Anterior cingulate cortex (tissue), 58 donors: ENCODE measurements at places on chromosomes 5 and 9.

DNA sequence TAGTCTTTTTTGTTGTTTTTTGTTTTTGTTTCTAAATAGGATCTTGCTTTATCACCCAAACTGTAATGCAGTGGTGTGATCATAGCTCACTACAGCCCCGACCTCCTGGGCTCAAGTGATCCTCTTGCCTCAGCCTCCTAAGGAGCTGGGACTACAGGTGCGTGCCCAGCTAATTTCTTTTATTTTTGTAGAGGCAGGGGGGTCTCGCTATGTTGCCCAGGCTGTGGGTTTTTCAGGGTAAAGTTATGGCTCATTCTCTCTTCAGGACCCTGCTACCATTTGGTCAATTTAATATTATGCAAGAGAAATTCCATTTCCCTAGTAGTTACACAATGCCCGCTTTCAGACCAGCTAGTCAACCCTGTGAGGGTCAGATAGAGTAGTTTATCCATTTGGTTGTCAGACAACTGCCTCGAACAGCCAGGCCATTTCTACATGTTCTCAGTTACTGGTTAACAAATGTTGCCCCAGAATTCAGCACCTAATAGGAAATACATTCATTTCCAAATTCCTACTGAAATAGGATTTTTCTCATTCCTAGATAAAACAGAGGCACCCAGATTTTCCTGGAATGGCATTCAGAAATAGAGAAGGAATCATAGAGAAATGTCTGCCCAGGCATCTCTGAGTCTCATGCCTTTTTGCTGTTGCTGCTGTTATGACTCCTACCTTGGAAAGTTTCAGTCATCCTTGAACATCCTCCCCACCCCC, 6.4 kb upstream of the GLIS3 start:
- DNase-seq, result no peak

GRCh38 chr9:86925686-86926085, 21.6 kb downstream of the GAS1 start:
- no peak for DNase-seq

DNA sequence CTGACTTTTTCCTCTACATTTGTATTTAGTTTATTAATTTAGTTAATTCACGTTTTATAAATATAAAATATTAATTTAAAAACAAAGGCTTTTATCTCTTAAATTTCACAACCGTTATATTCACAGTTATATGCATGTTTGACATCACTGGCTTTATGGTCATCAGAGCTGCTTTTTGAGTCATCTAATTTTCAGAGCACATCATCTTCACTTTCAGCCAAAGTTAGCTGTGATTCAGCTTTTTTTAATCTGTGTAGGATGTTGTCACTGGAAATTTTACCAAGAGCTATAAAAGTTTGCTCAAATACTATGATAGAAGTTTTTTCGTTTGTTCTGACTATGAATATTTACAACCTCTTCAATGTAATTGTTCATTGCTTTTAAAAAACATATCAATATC, 12.4 kb downstream of the CDC37L1 start:
- DNase-seq, result no peak

DNA sequence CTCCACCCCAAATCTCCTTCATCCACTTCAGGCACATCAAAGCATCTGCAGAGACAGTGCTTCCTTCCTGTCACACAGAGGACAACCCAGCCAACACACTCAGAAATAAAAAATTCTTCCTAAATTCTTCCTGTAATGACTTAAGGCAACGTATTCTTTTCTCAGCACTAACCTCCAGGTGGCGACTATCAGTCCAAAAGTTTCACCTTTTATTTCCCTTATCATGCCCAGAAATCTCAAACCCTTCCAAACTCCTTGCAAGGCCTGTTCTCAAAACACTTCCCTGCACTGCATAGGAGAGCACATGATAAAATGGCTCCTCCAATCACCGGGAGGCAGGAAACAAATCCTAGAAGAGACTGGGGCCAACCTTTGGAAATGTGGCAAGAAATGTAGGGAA, 35.1 kb downstream of the SLIT3 start:
- no peak for DNase-seq

DNA sequence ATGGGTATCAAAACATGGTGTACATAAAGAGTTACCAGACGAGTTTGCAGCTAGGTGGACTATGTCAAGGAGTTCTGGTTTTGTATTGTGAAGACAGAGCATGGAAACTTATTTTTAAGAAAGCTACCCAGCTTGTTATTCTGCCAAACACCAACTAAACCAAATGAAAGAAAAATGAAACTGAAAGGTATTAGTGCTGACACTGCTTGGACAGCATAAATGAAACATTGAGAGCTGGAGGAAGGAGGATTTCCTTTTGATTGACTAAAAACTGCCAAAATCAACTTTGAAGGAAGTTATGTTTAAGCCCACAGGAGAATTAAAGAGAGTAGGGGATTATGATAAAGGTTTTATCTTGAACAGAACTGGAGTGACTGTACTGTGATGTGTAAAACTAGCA, 766.2 kb downstream of the PTPRD start:
- DNase-seq, result no peak

GRCh38 chr5:132823481-132824050, 6.9 kb downstream of the SHROOM1 start:
- DNase-seq, result no peak

DNA sequence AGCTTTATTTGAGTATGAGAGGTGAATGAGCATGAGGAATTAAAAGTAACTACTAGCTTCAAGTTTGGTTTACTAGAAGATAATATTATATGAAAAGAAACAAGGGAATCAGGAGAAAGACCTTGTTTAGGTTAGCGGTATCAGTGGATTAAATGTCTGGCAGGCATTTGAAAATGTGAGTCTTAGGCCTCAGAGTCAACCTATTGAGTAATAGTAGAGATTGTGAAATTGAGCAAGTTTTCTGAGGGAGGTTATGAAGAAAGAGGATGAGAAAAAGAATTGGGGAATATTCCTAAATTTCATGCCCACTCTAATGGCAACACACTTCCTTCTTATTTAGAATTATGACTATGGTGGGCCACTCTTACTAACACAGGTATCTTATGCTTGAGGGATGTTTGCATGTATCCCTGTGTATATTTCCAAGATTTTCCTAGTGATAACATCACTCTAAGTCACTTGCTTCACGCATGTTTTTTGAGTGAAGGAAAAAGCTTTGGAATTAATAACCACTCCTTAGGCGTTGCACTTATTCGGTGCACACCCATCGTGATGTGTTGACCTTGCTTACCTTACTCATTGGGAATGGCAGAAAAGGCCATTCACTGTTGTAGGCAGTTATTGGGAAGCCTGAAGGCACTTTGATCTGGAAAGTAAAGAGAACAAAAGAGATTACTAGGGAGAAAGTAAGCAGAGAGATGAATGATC, 8.2 kb upstream of the ELL2 start:
- DNase-seq, result no peak

DNA sequence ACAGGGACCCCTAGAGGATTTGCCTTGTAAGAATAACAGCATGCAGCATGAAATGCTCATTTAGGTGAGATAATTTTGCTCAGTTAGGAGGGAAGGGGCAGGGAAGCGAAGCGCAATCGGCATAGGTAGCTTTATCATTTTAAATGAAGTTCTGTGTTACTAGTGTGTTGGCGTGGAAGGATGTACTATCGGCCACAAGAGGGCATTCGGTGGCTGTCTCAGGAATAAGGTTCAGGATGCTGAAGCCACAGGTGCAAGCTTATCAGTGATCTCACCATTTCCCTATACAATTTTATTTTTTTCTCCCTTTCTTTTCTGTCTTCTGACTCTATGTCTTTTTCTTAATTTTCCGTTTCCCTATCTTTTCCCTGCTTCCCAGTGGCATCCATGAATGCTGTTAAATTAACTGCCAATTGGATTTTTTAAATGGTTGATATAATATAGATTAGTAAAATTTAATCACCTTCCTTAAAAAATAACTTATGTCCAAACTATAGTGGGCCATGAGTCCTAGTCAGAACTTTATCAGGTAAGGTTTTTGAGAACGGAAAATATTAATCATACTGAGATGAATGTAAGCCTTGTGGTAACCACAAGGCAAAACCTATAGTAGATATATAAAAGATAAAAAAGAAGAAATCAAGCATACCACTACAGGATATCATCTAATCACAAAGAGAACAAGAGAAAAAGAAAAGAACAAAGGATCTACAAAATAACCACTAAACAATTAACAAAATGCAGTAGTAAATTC, 1.2 kb upstream of the INSL6 start:
- DNase-seq, result peak; percentile 1

DNA sequence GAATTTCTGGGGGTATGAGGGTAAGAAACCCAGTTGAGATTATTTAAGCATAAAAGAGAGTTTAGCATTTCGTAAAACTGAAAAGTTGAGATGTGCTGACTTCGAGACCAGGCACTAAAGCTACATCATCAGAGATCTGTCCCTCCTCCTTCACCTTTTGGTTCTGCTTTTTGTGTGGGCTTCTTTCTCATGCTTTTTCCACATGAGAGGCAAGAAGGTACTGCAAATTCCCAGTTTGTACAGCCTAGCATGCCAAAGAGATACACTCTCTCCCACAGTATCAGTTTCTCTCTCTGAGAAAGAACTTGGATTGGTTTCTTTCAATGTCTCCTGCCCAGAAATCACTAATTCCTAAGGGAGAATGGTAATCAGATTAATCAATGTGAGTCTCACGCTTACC, 584.7 kb downstream of the SEMA5A start:
- DNase-seq, result no peak
